ENCODE measurements at places on chromosomes 5 and 9. TPM values are rescaled to one million over a fixed set of nuclear protein-coding genes. Genes with fewer than 3 reads are reported as not detected.

DNA sequence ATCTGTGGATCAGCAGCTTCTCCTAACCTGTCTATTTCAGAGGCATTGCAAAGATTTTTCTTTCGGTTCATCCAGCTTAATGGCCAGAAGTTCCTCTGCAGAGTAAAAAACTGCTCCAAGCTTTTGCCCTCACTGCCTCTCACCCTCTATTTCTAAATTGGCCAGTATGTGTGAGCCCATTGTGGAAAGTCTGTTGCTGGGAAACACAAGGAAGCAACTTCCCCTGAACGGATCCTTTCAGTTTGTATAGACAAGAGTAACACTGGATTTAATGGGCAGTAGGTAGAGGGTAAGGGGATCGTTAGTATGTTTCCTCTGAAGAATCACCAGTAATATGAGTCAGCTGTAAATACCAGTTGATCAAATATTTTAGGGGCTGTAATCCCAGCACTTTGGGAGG is 7.2 kb downstream of the THBS4 start:
- DNase-seq, result no peak

DNA sequence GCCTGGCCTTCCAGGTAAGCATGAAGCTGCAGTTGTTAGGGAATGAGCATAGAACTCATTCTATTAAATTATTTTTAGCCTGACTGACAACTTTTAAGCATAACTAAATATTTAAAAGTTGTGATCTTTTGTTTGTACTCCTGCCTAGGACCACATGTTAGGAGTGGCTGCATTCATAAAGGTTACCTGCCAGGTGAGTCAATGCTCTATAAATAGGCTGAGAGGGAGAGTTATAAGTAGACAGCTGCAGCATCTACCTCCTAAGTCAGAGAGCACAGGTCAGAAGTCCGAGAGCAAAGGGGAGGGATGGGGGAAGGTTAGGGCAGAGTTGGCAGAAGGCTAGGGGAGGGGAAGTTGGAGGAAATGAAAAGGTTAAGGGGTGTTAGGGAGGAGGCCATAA is 292.4 kb upstream of the TLE4 start:
- DNase-seq, result no peak

DNA sequence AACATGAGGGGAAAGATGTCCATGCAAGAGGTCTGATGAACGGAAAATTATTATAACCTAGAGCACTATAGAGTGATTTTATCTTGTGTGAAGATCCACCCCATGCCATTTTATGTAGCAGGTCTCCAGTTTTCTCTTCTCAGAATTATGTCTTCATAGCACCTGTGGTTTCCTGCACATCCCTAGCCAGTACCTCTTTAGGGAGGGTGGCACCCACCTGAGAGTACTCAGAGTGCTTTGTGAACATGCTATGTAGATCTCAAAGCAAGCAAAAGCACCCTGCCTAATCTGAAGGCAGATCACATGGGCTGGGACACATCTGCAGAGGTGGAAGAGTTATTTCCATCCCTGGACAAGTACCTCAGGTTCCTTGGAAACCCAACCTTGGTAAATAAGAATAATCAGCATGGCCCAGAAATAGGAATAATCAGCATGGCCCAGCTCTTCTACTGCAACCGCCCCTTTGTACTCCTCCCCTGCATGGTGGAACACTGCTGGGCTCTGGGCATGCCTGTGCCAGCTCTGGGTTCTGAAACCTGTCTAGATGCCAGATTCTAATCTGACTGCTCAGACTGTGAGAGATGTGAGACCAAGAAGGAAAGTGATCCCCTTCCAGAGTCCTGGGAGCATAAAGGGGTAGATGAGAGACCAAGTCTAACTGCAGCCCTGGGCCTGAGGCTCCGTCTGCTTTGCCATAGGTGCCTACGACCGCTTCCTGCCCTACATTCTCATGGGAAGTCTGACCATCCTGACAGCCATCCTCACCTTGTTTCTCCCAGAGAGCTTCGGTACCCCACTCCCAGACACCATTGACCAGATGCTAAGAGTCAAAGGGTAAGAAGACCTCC is 23.7 kb downstream of the SLC22A5 start:
- DNase-seq, result no peak

GRCh38 chr5:90184764-90185163 is 224.8 kb downstream of the CETN3 start:
- DNase-seq, result no peak

DNA sequence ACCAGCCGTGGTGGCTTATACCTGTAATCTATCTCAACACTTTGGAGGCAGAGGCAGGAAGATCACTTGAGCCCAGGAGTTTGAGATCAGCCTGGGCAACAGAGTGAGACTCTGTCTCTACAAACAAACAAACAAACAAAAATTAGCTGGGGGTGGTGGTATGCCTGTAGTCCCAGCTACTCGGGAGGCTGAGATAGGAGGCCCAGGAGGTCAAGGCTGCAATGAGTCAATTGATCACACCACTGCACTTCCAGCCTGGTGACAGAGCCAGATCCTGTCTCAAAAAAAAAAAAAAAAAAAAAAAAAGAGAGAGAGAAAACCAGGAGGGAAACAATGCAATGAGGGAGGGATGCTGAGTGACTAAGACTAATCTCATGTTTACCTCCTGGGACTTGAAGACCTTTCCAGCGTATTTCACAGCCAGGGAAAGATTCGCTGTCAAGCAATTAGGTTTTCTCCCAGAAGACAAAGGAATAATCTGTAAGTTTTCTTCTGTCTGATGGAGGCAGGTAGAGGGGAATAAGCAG is 51.1 kb upstream of the MIER3 start:
- DNase-seq, result no peak

Gene AJM1
- total RNA-seq, result 1.3 TPM

Measured in psoas muscle (tissue), 8 donors.